Stomach (tissue), 19 donors: ENCODE measurements at places on chromosomes 13 and 19. TPM values are rescaled to one million over a fixed set of nuclear protein-coding genes. Genes with fewer than 3 reads are reported as not detected.

The ZNF723 gene
- total RNA-seq = not detected

The INTS6 gene
- 12.5 TPM for total RNA-seq

The KIR2DL1 gene
- not detected for total RNA-seq

The RPS15 gene
- 428 TPM for total RNA-seq
